ENCODE measurements at places on chromosomes 4 and X. TPM values are rescaled to one million over a fixed set of nuclear protein-coding genes. Genes with fewer than 3 reads are reported as not detected.

The APOOL gene
- 13.4 TPM for total RNA-seq

The ITIH6 gene
- total RNA-seq = not detected

The F8A1 gene
- 51.0 TPM for total RNA-seq

The DRD5 gene
- total RNA-seq = not detected

The MID2 gene
- total RNA-seq = 1.7 TPM

The CHRDL1 gene
- total RNA-seq = not detected

The KCND1 gene
- total RNA-seq = 4.6 TPM

The CYSLTR1 gene
- total RNA-seq = 2.8 TPM

The GLRA2 gene
- total RNA-seq = not detected

The TEX13C gene
- not detected for total RNA-seq

The FAM120C gene
- total RNA-seq = 10.3 TPM

The FAM47E gene
- total RNA-seq = not detected

The HOPX gene
- 63.6 TPM for total RNA-seq

The SAGE1 gene
- not detected for total RNA-seq

The DSPP gene
- not detected for total RNA-seq

The KLHL5 gene
- total RNA-seq = 17.0 TPM

The ENPP6 gene
- 0.18 TPM for total RNA-seq

The GUCY1A1 gene
- 0.24 TPM for total RNA-seq

The MAGEA1 gene
- total RNA-seq = not detected

The AKAP14 gene
- not detected for total RNA-seq

The RAB40AL gene
- total RNA-seq = 0.37 TPM

The PF4V1 gene
- not detected for total RNA-seq

The RASL11B gene
- total RNA-seq = 0.13 TPM

The ASMT gene
- 0.29 TPM for total RNA-seq

The BEX4 gene
- total RNA-seq = 9.0 TPM
